Small intestine (tissue), 16 donors: ENCODE measurements at places on chromosomes 11 and 22. TPM values are rescaled to one million over a fixed set of nuclear protein-coding genes. Genes with fewer than 3 reads are reported as not detected.

GRCh38 chr22:27802346-27803073 is 954 bp upstream of the MN1 start:
- DNase-seq, result no peak
- peak overlapping the region; percentile 50 for H3K27ac ChIP-seq
- peaks cover 7% of the 10 kb centered on the region for H3K27me3 ChIP-seq
- H3K36me3 ChIP-seq, result no peaks in the 10 kb centered on the region
- H3K4me3 ChIP-seq, result peak overlapping the region; percentile 69

DNA sequence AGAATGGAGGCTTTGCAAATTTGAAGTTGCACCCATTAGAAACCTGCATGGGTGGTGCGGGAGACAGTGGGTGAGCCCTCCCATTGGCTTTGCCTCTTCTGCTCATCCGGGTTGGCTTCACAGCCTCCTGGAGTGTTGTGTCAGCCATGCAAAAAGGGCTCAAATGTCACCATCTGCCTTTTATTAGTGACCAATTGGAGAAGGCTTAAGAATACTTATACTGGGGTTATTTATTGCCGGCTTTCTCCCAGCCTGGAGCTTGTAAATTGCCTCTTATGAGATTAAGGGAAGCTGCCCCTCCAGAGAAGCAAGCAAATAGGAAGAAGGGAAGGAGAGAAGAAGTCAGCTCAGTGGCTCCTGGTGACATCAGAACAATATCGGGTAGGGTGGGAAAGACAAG is 182.6 kb downstream of the ST3GAL4 start:
- no peaks in the 10 kb centered on the region for H3K27me3 ChIP-seq
- no peak overlapping the region for H3K4me3 ChIP-seq
- H3K4me1 ChIP-seq, result no peaks in the 10 kb centered on the region
- H3K36me3 ChIP-seq, result no peaks in the 10 kb centered on the region
- DNase-seq, result no peak

DNA sequence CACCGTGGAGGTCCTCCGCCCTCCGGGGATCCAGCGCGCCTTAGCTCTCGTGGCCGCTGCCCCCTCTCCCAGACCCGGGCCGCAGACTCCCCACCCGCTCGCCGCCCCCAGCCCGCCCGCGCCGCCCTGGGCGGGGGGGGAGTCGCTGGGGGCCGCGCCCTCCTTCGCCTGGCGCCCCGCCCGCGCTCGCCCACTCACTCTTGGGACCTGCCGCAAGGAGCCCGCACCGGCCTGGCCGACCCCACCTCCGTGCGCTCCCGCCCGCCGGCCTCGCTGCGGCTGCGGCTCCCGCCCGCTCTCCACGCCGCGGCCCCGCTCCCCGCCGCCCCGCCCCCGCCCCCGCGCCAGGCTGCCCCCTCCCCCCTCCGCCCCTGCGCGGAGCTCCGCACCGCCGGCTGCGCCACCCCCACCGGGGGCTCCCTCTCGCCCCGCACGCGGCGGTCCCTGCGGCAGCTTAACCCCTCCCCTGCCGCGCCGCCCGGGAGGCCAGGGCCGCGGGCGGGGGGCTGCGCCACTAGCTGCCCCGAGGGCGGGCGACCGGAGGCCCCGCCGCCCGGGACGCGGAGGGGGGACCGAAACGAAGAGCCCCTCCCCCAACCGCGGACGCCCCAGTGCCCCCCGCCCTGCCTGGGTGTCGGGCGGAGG is 724 bp upstream of the RASGRP2 start:
- peaks cover 34% of the 10 kb centered on the region for H3K4me1 ChIP-seq
- no peak overlapping the region for H3K27ac ChIP-seq
- H3K27me3 ChIP-seq, result no peaks in the 10 kb centered on the region
- no peaks in the 10 kb centered on the region for H3K36me3 ChIP-seq
- peak overlapping the region; percentile 32 for H3K4me3 ChIP-seq
- DNase-seq, result no peak

DNA sequence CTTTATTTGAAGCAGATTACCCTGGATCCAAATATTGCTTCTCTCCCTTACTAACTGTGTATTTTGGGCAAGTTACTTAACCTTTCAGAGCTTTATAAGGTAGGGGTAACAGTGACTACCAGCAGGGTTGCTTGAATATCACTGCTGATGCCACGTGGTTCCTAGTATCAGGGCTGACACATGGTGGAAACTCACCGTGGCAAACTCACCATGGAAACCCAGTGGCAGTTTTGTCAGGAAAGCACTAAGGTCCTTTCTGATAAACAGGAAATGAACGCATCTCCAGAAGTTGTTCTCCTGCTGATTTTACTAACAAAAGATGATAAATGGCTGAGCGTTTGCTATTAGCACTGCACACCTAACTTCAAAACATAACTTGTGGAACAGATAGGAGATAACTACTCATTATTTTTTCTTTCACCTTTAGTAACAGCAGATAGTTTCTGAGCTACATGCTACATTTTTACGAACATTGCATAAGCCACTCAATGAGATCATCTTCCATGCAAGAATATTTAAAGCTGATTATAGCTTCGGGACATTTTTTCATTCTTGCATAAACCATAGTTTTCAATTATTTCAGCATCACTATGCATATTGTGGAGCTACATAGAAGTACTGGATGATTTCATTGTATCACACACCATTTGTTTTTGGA is 59.7 kb upstream of the RAG2 start:
- DNase-seq, result no peak
- H3K4me1 ChIP-seq, result no peaks in the 10 kb centered on the region
- no peak overlapping the region for H3K4me3 ChIP-seq

OR2AG1 gene
- polyA plus RNA-seq, result not detected

DNA sequence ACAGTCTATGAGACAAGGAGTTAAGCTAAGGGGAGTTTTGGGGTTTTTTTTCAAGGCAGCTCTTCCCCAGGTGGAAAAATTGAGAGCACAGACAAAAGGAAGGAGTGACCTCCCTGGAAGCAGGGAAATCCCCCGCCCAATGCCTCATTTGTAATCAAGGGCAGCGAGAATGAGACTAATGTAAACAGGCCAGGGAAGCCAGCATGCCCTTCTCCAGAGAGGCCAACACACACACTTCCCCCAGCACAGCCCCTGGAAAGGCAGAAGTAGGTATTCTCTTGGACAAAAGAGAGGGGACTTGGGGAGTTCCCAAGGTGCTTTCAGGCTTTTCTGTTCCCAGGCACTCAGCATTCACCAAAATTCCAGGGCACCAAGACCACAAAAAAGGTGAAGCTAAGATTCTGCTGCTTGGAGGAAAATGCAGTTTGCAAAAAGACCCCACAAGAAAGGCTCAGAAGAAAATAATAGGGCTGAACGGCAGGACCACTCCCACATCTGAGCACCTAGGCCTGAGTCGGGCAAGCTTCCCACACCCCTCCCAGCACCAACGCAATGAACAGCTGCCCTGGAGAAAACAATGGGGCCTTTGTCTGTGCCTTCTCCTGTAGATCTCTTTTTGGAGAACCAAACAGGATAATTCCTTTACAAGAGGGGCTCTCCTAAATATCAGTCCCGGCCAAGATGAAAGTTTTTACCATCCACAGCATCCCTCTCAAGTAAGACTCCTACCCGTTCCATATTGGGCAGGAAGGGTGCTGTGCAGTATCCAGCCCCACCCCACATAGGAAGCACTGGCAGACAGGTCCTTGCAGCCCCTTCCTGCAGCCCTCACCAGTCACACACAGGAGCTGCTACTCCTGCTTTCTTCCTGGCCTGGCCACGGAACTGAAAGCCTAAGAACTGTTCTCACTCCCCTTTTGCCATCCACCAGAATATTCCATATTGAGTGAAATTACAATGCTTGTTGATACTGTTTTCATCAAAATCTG is 70.7 kb upstream of the AKIP1 start:
- no peaks in the 10 kb centered on the region for H3K27me3 ChIP-seq
- H3K4me1 ChIP-seq, result no peaks in the 10 kb centered on the region
- peak; percentile 61 for DNase-seq
- no peaks in the 10 kb centered on the region for H3K36me3 ChIP-seq

EXPH5 gene
- 1.8 TPM for polyA plus RNA-seq

- peak overlapping the region; percentile 93 for H3K4me3 ChIP-seq
- peaks cover 4% of the 10 kb centered on the region for H3K36me3 ChIP-seq
- peaks cover 5% of the 10 kb centered on the region for H3K4me1 ChIP-seq
- peak overlapping the region; percentile 97 for H3K27ac ChIP-seq
- H3K27me3 ChIP-seq, result no peaks in the 10 kb centered on the region
Observed at GRCh38 chr22:20956258-20957101, 10.6 kb upstream of the AIFM3 start.

DNA sequence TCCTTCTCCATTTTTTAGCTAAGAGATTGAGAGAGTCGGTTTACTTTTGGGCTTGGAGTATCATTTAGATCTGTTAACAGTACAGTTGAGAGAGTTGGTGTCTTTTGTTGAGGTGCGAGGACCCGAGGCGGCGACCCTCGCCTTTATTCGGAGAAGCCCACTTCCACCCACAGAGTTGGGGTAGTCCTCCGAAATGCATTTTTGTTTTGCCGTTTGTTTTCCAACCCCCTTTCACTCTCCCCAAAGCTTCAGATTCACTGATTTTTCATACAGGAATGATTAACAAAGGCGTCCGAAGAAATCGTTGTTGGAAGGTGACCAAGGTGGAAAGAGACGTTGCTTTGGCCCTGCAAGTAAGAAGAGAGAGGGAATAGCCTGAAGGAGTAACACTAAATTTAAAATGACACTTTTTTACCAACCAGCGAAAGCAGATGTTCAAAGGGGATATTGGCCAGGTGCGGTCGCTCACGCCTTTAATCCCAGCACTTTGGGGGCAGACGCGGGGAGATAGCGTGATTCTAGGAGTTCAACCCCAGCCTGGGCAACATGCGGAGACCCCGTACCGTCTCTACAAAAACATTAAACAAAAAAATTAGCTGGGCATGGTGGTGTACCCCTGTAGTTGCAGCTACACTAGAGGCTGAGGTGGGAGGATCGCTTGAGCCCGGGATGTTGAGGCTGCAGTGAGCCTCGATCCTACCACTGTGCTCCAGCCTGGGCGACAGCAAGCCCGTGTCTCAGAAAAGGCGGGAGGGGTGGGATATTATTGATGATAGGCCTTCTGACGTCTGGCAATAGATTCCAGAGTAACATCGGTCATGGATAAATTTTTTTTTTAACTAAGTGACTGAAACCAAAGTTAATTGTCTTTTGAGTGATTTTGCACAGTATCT is 899 bp upstream of the RAB30 start:
- no peak for DNase-seq
- H3K27ac ChIP-seq, result peak overlapping the region; percentile 76
- H3K4me1 ChIP-seq, result peaks cover 8% of the 10 kb centered on the region
- peaks cover 2% of the 10 kb centered on the region for H3K36me3 ChIP-seq
- peak overlapping the region; percentile 93 for H3K4me3 ChIP-seq

DNA sequence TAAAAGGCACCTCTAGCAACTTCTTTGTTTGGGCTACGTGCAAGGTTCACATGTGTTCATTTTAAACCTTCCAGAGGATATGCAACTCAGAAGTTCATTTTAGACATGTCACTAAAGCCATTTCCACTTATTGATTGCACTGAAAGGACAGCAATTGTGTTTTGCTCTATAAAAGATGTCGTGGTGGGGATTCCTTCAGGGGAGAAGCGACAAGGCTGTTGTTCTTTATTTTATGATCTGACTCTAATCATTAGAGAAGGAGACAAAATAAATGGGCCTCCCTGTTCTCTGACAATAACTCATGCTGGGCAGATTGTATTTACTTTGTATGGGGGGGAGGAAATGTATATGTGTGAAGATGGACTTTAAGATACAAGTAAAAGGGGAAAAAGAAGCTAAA is 370.1 kb upstream of the ARHGAP42 start:
- H3K4me3 ChIP-seq, result no peak overlapping the region
- H3K36me3 ChIP-seq, result no peaks in the 10 kb centered on the region
- H3K27me3 ChIP-seq, result no peaks in the 10 kb centered on the region
- H3K27ac ChIP-seq, result no peak overlapping the region
- DNase-seq, result no peak
- no peaks in the 10 kb centered on the region for H3K4me1 ChIP-seq

GRCh38 chr11:108616549-108616948 is 23.0 kb upstream of the EXPH5 start:
- no peak for DNase-seq
- H3K4me1 ChIP-seq, result no peaks in the 10 kb centered on the region
- no peaks in the 10 kb centered on the region for H3K36me3 ChIP-seq
- no peaks in the 10 kb centered on the region for H3K27me3 ChIP-seq
- no peak overlapping the region for H3K27ac ChIP-seq
- no peak overlapping the region for H3K4me3 ChIP-seq

- no peak overlapping the region for H3K27ac ChIP-seq
- H3K27me3 ChIP-seq, result no peaks in the 10 kb centered on the region
- no peaks in the 10 kb centered on the region for H3K36me3 ChIP-seq
- H3K4me3 ChIP-seq, result no peak overlapping the region
Observed at GRCh38 chr11:17607591-17608570, 60.8 kb downstream of the OTOG start.

GRCh38 chr11:10459029-10459970 is 4.2 kb downstream of the AMPD3 start:
- peak; percentile 31 for DNase-seq
- peaks cover 7% of the 10 kb centered on the region for H3K36me3 ChIP-seq
- no peaks in the 10 kb centered on the region for H3K27me3 ChIP-seq
- H3K4me3 ChIP-seq, result no peak overlapping the region
- peaks cover 2% of the 10 kb centered on the region for H3K4me1 ChIP-seq

SNX32 gene
- 0.54 TPM for polyA plus RNA-seq

DNA sequence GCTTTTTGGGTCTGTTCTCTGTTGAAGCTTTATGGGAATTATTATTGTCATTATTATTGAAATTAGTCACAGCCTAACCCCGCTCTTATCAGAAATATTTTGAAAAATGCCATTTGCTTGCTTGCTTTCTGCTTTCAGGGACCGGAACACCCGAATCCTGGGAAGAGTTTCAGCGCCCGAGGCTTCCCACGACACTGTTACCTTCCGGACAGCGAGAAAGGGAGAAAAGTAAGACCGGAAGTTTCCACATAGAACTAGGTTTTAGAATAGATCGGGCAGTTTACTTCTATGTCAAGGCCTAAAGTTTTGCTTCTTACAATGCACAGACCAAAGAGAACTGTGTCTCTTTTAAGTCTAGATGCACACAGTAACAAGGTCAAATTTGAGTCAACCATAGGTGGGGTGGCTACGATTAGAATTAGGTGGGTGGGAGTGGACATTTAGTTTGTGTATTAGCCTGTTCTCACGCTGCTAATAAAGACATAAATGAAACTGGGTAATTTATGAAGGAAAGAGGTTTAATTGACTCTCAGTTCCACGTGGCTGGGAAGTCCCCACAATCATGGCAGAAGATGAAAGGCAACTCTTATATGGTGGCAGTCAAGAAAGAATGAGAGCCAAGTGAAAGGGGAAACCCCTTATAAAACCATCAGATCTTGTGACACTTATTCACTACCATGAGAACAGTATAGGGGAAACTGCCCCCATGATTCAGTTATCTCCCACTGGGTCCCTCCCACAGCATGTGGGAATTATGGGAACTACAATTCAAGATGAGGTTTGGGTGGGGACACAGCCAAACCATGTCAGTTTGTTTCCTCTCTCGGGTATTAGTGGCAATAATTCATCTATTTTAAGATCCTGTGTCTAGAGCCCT is 12.9 kb downstream of the MPEG1 start:
- H3K27me3 ChIP-seq, result no peaks in the 10 kb centered on the region
- H3K27ac ChIP-seq, result no peak overlapping the region
- H3K4me3 ChIP-seq, result no peak overlapping the region
- H3K36me3 ChIP-seq, result peaks cover 5% of the 10 kb centered on the region
- DNase-seq, result no peak
- H3K4me1 ChIP-seq, result no peaks in the 10 kb centered on the region

STK33 gene
- 5.3 TPM for polyA plus RNA-seq

GGTLC3 gene
- polyA plus RNA-seq, result 0.07 TPM

GRCh38 chr11:113113801-113114704 is 152.8 kb downstream of the NCAM1 start:
- H3K4me3 ChIP-seq, result no peak overlapping the region
- no peaks in the 10 kb centered on the region for H3K36me3 ChIP-seq
- DNase-seq, result peak; percentile 39
- no peak overlapping the region for H3K27ac ChIP-seq

- H3K36me3 ChIP-seq, result no peaks in the 10 kb centered on the region
- no peaks in the 10 kb centered on the region for H3K4me1 ChIP-seq
- no peak for DNase-seq
- H3K4me3 ChIP-seq, result no peak overlapping the region
- H3K27me3 ChIP-seq, result no peaks in the 10 kb centered on the region
Observed at GRCh38 chr11:131373756-131374155, 3.3 kb downstream of the NTM start.
